ENCODE measurements at places on chromosomes 4 and X.

GRCh38 chr4:165740911-165741310 is 132.1 kb upstream of the TLL1 start:
- no peak for DNase-seq

GRCh38 chr4:152434011-152434410 is 101.9 kb downstream of the FBXW7 start:
- no peak for DNase-seq

DNA sequence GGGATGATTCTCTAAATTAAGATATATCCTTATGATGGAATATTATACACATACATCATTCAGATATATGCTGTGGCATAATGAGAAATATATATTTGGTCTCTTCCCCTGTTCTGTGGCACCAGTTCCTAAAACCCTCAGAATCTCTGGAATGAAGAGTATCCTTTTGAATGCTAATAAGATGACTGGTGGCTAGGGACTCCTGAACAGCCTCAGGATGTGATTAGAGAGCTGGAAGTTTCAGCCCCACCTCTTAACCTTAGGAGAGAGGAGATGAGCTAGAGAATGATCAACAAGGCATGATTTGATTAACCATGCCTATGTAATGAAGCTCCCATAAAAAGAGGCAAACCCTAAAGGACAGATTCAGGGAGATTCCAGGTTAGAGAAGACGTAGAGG is 632.0 kb downstream of the IQCM start:
- DNase-seq, result no peak

GRCh38 chr4:17717301-17717700 is 64.1 kb downstream of the FAM184B start:
- no peak for DNase-seq

DNA sequence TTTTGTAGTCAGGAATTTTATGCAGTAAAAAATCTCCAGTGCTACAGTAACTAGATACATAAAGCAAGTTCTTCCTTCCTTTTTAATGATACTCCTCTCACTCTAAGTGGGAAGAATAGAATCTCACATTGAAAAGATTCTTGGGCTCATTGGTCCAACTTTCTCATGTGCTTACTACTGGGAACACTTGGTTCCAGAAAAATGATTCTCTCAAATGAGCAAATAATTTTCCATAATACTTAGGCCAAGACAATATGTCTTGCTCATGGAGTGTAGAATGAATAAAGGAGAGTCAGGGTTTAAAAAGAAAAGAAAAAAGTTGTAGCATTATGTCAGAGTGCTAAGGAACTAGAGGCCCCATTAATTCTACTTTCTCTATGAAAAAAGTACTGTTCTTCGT is 197.8 kb downstream of the RASL11B start:
- DNase-seq, result no peak

DNA sequence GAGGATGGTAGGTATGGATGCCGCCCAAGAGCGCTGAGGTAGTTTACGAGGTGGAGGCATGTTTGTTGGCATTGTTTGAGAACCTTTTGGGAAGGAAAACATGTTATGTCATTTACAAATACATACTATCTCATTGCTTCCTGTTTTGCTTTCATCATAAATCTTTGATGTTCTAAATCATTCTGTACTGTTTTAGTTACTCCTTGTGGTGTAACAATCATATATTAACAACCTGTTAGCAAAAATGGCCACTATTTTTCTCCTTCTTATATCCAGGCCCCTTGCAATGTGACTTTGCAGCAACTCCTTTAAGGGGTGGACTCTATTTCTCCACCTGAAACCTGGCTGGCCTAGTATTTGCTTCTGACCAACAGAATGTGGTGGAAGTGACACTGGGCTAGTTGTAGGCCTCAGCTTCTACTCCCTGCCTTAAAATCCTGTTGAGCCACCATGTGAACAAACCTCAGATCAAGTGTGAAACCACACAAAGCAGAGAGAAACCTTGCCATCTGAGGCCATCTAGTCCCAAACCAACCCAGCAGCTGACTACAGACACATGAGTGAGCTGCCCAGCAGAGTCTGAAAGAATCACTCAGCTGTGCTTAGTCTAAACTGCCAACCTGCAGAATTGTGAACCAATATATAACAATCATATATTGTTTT is 15.8 kb upstream of the CXorf38 start:
- DNase-seq, result no peak

DNA sequence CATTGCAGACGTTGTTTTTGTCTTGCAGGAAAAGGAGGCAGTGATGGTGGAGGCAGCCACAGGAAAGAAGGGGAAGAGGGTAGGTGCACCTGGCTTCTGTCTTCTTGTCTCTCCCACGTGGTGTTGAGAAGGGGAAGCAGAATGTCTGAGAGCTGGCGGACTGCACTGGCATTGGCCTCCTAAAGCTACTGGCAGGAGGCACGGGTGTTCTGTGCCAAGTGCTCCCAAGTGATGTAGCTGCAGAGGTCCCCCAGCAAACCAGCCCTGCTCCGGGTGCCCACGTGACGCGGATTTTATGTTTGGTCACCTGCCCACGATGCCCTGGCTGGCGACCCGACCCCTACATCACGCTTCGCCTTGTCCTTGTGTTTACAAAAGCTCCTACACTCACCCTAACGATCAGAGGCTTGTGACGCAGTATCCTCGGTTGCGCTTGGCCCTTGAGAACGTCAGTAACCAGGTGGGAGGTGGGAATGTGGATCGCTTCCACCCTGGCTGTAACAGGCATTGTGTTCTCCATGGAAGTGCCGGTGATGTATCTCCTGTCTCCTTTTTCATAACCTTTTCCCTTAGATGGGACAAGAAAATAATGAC is 28.5 kb upstream of the XG start:
- no peak for DNase-seq

DNA sequence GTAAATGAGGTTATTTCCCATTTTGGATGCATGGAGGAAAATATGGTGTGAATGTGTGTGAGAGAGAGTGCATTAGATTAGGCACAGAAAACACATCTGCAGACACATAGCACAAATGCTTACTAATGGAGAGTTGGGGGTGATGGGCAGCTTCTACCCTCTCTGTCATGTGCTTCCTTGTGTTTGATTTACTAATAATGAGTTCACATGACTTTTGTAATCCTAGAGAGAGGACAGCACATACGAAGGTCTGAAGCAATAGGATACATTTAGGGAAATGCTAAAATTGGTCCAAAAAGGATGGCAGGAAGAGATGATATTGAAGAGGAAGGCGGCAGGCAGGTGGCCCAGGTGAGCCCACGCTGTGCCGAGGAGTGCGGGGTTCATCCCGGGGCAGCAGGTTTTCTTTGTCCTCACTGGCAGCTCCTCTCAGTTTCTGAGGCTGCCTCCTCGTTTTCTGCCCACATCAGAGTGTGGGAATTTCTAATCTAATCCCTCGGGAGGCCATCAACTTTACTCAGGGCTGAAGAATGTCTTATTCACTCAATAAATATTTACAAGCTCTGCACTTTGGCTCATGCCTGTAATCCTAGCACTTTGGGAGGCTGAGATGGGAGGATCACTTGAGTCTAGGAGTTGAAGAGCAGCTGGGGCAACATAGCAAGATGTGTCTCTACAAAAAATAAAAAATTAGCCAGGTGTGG is 15.9 kb upstream of the MAP9 start:
- no peak for DNase-seq

DNA sequence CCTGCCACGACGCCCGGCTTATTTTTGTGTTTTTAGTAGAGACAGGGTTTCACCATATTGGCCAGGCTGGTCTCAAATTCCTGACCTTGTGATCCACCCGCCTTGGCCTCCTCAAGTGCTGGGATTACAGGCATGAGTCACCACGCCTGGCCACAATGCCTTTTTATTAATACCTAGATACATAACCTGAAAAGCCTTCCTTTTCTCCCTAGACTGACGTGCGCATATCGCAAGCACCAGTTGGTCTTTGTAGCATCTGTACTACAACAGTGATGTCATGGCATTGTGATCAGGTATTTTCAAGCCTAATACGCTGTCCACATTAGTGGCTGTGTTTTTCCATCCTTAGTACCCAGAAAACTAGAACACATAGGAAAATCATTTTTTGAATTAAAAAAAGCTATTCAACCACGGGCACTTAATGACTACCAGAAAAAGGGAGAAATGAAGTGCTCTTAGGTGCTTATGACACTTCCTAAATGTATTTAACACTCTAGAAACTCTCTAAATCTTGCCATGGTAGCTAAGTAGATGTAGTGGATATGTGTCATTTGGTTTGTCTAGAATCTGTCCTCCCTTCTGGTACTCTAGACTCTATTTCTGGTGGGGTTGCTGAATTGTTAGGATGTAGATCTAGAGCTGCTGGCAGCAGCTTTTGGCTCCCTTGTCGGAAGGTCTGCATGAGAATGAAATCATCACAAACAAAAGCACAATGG is 707.8 kb downstream of the STIM2 start:
- no peak for DNase-seq

- DNase-seq, result no peak
These were observed 43.9 kb upstream of the PDGFRA start for GRCh38 chr4:54185044-54185780.

DNA sequence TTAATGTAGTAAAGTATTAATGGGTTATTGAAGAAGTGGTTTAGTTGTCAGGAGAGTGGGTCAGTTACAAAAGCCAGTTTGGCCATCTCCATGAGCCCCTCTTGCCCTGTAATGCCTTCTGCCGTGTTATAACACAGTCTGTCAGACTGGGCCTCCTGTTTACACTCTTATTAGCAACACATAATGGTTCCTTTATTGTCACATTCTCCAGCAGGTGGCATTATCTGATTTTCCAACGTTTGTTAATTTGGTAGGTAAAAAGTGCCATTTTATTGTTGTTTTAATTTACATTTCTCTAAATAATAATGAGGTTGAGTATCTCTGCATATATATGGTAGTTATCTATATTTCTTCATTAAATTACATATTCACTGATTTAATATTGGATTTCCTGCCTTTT is 560.8 kb downstream of the FGF13 start:
- DNase-seq, result no peak

DNA sequence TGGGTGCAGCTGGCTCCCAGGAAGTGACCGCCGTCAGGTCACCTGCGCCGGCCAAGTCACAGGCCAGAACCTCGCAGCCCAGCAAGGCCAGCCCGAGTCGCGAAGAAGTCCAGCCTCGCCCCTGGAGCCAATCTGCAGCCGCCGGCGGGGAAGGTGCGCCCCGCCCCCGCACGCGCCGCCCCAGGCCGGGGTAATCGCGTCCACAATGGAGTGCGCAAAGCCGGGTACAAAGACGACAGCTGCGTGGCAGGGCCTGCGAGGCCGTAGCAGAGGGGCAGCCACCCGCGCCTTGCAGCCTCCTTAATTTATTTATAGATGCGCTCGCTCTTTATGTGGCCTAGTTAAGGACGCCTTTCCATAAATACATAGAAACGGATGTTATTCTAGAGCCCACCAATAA is 139.4 kb upstream of the CPEB2 start:
- no peak for DNase-seq

- no peak for DNase-seq
These were observed 3.3 kb downstream of the NLGN4X start for GRCh38 chrX:6225288-6225910.

GRCh38 chr4:158444621-158445020 is 77.1 kb upstream of the RXFP1 start:
- DNase-seq, result no peak

GRCh38 chr4:185201977-185202962 is 1.5 kb downstream of the CFAP97 start:
- DNase-seq, result no peak

GRCh38 chr4:103994059-103994458 is 274.3 kb upstream of the TACR3 start:
- DNase-seq, result no peak

DNA sequence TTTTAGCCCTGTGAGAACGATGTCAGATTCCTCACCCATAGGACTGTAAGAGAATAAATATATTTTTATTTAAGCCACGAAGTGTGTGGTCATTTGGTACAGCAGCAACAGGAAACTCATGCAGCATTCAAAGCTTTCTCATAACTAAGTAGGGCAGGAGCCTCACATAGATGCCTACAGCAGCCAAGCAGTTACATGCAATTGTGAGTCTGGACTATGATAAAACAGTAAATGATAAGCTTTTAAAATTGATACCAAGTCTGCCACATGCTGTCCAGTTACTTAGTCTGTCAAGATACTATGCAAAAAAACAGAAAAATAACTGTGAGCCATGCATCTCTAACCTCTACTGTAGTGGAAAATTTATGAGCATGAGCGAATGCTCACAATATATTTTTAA is 359.6 kb downstream of the HS3ST1 start:
- no peak for DNase-seq

DNA sequence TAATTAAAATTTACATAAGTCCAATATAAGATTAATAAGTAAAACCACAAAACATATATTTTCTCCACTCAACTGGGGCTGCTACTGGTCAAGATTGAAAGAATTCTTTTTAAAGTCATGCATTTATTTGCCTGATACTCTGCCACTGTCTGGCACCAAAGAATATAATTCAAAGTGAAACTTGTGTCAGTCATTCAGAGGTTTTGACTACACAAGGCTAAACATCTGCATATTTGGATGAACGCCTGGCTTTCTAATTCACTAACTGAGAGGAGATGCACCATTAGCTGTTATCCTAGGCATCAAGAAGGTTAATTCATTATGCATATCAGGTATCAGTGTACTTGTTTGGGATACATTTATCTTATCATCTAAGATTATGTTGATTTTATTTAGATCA is 598.5 kb downstream of the CENPC start:
- DNase-seq, result no peak

DNA sequence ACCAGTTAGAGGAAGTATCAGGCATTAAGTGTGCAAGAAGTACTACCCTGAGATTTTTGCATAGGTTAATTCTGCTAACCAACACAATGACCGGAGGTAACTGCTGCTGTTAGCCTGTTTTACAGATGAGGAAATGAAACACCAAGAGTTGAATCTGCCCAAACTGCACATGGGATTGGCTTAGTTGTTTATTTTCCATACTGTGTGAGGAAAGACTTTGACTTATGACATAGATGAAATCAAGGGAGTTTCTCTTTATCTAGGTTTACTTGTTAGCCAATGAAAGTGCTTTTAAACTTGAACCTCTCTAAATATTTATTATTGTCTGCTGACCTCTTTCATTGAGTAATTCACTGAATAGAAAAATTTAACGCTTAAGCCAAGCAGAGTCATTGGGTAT is 10.3 kb downstream of the GUCY1B1 start:
- no peak for DNase-seq

DNA sequence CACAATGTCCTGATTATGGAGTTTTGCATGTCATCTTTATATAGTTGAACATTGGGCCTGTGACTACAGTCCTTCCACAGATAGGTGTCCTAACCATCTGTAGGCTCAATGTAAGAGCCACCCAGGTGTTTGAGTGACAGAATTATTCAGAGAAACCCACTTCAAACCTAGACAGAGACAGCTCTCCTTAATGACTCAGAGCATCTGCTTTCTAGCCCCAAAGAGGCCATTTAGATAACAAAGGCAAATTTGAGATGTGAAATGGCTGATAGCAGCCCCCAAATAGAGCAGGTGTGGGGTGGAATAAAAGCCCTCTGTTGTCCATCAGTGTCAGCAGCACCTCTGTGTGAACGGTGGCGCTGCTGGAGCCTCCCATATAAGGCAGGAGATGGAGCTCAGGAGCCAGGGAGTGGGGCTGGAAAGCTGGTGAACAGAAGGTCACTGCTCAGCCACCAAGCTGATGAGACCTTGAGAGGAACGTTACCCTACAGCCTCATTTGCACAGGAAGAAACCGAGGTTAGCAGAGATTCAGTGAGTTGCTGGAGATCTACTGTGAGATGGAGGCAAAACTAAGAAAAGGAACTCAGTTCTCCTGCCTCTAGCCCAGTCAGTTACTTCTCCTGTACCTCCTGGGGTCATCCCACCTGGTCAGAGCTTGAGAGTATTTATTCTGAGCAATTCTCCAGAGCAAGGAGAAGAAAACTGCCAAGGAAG is 153.3 kb upstream of the LNX1 start:
- DNase-seq, result no peak

All from stimulated activated CD8-positive, alpha-beta memory T cell treated with anti-CD3 and anti-CD28 coated beads, Interleukin-7, amount 100 ng/mL, for 1 hour (primary cell).